Omental fat pad (tissue), 4 donors: ENCODE measurements at places on chromosomes 4 and X. TPM values are rescaled to one million over a fixed set of nuclear protein-coding genes. Genes with fewer than 3 reads are reported as not detected.

GRCh38 chr4:40940317-40940741, 190.6 kb downstream of the NSUN7 start:
- no peak for DNase-seq

DNA sequence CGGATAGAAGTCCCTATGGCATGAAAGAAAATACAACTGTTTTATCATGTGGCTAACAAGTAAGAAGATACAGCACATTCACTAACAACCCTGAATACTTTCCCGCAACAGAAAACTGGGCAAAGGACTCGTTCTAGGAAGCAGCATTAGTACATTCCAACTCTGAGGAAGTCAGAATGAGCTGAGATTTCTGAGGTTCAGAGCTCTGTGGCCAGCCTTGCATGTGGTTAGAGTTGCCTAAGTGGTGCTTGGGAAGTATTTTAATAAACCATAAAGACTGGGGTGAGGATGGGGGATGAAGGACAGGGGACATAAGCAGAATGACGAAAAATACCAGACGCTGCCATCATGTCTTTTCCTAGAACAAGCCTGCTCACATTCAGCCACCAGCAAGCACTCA, 82.2 kb downstream of the EFHC2 start:
- DNase-seq: no peak

GRCh38 chrX:71171110-71171801, 26.6 kb downstream of the NLGN3 start:
- DNase-seq: no peak

The CCDC110 gene
- total RNA-seq: 0.47 TPM

DNA sequence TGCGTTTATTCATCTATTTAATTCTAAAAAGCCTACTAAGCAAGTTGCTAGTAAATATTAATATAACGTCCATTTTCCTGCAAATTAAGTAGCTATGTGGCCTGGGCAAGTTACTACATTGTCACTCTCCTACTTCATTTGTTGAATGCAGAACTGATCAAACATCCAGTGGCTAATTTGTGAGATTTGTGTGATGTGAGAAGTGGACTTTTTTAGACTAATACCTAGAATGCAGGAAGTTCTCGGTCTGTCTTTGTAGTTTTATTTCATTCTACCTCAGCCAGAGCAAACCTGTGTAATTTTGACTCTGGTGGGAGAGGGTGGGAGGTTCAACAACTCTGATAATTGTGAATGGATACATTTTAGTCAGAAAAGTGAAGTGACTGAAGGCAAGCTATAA, 840 bp downstream of the GUF1 start:
- DNase-seq: no peak

DNA sequence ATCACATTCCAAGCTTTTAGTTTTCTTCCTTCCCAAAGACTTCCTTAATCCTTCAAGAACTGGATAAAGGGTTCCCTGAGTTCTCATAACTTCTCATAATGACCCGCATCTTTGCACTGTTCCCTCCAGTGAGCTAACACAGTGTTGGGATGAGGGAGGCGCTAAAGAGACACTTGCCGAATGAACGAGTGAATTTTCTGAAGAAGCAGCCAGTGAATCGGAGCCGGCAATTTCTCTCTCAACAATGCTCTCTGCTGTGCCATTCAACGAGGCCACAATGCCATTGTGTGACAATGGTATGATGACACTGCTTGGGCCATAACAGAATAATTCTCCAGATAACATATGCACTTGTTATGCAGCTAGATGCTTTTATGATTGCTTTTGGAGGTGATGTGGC, 51.4 kb upstream of the ZFP42 start:
- DNase-seq: no peak

The RHOXF2 gene
- not detected for total RNA-seq

- no peak for DNase-seq
Measured at GRCh38 chrX:129565046-129565650, 25.1 kb downstream of the OCRL start.

The POLN gene
- 7.3 TPM for total RNA-seq

The FTHL17 gene
- total RNA-seq: not detected

DNA sequence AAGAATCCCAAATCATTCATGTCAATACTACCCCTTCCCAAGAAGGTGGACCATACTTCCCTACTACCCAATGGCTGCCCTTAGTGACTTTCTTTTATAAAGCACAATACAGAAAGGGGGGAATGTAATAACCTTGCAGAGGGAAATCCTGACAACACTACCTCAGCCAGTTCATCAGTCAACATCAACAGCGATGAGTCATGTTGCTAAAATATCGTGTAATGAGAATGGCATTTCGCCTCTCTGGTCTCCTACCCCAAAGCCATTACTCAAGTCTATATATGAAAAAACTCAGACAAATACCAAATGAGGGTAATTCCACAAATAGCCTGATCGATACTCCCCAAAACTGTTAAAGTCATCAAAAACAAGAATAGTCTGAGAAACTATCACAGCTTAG, 3.3 kb upstream of the MAGEA8 start:
- DNase-seq: no peak

The SCML2 gene
- total RNA-seq: 2.2 TPM

- peak; percentile 44 for DNase-seq
Measured at GRCh38 chr4:84966382-84967242, at the start of gene WDFY3. WDFY3 (minus strand) TSS chr4:84966690; CDS start chr4:84860591, 106,099 bp downstream.

The UGT2B15 gene
- total RNA-seq: not detected

DNA sequence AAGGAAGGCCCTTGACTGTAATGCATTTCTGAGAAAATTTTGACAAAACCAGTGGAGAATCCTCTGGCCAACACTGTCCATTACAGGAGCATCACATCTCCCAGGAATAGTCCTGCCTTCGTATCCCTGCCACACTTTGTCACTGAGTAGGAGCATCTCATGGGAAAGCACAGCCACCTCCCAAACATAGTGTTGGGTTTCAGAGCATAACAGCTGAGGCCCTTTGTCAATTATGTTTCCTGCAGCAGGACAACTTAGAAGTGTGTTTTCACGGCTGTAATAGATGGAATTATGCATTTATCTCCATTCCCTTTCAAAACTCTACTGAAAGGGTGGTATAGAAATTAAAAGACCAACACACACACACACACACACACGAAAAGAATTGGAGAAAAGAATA, 91.1 kb upstream of the SMAD1 start:
- DNase-seq: no peak

GRCh38 chr4:122065915-122066314, 86.2 kb upstream of the BLTP1 start:
- DNase-seq: no peak

GRCh38 chrX:110941906-110942305, 146.3 kb upstream of the CHRDL1 start:
- DNase-seq: no peak

DNA sequence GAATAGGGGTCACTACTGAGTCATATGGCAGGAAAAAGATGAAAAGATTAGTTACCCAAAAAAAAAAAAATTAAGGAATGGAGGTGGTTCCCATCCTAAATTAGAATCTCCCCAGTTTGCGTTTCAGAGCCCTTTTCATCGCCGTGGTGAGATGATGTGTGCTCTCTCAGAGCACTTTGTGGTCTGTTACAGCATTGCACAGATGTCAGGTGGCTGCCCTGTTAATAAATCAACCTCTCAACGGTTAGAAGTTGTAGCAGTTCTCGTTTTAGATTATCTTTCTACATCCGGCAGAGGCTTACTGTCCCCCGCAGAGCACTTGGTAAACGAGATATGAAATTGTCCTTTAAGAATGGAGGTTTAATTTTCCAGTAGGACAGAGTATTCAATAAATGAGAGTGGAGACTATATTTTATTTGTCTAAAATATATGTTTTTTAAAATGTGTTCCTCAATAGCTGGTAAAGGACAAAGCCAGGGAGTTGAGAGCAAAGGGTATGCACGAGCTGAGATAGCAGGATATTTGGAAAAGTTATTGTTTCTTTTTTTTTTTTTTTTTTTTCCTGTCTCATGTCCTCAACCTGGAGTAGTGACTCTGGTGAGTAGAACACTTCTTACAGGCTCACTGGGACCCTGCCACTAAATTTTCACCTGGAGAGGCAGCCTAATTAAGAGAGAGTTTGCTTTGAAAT, 26.9 kb downstream of the AFF1 start:
- no peak for DNase-seq

The NKX3-2 gene
- 2.2 TPM for total RNA-seq

The KLF8 gene
- total RNA-seq: 18.9 TPM

DNA sequence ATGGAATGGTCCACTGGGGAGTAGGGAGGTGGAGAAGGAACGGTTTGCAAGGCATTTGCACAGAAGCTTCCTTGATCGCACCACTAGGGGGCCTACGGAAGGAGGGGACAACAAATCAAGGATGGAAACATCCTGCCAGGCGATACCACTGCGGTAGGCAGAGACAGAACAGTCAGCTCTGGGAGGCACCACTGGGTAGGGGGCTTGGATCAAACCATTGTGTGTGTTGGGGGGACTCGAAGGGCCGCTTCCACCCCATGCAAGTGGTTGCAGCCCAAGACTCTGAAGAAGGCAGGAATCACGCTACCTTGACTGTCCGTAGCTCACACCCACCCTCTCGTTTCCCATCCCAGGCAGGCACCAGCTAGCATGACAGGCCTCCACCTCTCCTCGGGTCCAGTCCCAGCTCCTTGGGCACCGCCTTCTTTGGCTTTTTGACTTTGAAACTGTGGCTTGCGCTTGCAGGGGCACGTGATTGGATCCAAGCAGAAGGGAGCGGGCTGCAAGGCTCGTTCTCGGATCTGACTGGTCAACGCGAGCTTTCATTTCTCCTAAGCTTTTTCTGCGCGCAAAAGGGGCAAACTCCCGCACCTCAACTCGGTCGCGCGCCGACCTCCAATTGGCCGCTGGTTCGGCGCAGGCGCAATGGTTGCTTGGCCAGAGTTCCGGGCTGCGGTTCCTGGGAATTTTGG, 28.4 kb downstream of the GAGE1 start:
- no peak for DNase-seq

The PPEF2 gene
- total RNA-seq: not detected

GRCh38 chr4:113874480-113874879, 105.0 kb downstream of the ARSJ start:
- DNase-seq: no peak

DNA sequence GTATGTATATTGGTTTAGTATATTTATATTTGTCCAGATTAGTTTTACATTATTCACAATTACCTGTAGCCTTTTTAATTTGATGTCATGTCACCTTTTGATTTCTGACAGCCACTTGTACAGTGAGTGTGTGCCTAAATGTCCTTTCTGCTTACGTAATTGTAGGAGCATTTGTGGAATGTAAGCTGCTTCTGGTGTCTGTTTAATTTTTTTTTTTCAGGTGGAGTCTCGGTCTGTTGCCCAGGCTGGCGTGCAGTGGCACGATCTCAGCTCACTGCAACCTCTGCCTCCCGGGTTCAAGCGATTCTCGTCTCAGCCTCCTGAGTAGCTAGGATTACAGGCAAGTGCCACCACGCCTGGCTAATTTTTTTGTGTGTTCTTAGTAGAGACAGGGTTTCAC, 91.2 kb upstream of the XAGE2 start:
- DNase-seq: no peak

The HMX1 gene
- total RNA-seq: not detected

The HSD17B13 gene
- total RNA-seq: 6.8 TPM

The RHOH gene
- total RNA-seq: 4.6 TPM

DNA sequence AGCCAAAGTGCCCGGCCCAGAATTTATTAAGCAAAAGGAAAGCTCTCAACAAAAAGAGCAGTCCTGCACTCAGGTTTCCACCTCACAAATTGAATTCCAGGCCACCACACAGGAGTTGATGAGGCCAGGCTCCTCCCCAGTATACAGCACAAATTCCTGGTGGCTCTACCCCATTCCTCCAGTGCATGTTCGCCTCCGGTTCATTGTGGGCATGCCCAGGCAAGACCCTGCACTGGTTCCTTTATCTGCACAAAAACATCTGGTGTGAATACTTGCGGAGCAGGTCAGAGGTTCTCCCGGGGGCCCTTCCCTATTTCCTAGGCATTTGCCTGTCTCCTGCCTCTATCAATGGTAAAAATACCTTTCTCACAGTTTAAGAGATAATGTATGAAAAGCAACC, 195.2 kb upstream of the ANXA10 start:
- DNase-seq: no peak

The RIPPLY1 gene
- not detected for total RNA-seq

DNA sequence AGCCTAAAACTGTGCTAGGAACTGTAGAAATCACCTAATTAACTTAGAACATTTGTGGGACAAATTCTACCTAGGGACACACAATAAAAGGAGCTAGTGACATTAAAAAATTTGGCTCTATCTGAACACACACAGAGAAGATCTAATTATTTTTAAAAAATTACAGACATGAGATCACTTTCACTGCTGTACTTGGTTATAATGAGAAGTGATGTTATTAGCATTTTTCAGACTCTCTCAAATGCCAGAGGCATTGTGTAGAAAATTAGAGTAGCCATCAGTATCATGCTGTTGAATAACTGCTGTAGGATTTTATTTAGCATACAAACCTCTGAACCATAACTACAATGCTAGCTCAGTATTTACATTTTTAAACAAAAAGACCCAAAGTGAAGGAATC, 109.1 kb upstream of the ANK2 start:
- DNase-seq: no peak

DNA sequence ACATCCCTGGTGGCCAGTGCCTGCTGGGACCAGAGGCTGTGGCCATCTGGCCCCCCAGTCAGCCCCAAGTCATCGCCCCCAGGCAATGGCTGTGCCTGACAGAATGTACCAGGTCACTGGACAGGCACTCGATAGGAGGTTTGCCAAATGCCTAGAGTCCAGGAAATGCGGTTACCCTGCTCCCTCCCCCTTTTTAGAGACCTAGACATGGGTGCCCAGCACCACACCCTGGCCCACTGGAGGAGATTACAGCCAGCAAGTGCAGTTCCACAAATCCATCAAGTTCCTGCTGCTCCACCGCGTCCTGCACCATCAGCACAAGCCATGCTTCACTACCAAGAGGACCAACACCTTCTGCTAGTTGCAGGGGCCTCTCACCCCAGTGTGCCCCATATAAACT, 16.2 kb upstream of the ZFX start:
- no peak for DNase-seq

DNA sequence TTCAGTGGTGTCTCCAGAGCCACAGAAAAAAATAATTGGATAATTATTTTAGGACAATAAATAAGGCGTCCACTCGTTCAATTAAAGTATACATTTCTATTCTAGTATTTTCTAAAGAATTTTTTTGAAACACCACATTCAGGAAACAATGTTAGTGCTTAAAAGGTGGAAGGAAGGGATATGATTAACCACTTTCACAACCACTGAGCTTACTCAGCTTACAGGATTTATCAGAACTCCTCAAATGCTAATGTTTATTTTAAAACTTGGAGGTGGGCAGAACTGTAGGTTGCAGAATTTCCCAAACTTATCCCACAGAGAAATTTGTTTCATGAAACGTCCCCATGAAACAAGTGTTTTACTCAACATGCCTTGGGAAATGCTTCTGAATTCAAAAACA, 54.3 kb upstream of the MAGEB2 start:
- DNase-seq: no peak

- no peak for DNase-seq
Measured at GRCh38 chr4:144090744-144091143, 49.8 kb downstream of the GYPA start.
